ENCODE measurements at places on chromosomes 4 and X.
A peak's percentile ranks its signal among the peaks of the same experiment; 100 is the strongest.

GRCh38 chrX:14356401-14356800, 172.9 kb upstream of the GLRA2 start:
- no peak for DNase-seq
- no peak overlapping the region for H3K4me3 ChIP-seq
- peaks cover 3% of the 10 kb centered on the region for H3K4me1 ChIP-seq
- no peaks in the 10 kb centered on the region for H3K27me3 ChIP-seq
- H3K36me3 ChIP-seq = no peaks in the 10 kb centered on the region

DNA sequence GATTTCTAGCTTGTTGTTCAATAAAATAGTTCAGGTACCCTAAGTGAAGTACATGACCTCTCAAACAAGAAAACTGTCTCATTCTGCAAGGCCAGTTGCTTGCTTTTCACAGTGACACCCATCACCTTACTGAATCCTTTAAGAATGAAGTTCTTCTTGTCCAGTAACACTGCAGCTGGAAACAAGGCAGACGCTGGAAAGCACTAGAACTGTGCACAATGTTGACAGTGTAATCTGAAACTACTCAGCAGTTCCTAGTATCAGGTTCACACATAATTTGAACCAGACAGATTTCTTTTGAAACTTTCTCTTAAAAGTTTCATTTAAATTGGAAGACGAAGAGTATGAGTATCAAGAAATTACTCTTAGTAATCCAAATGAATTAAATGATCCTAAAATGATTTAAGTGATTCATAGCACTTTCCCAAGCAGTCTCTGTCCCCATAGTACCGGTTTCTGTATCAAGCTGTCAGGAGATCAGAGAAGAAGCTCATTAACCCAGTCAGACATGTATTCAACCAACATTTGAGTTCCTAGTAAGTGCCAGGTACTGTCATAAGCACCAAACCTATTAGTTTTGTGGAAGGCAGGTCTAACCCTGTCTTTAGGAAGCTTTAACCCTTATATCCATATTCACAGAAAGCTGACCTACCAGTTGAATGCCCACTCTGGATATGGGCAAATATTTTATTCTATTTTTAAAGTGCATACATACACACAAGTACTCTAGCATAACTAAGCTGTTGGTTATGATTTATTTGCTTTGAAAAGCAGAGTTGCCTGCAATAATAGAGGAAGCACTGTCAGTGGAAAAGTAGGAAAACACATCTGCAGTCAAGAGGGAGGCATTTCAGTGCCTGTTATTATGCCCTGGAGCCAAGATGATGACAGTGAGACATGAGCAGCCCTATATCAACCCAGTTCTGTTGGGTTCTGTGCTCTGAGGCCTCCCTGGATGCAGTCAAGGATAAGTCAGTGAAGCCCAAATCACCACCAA, 63.6 kb downstream of the PALLD start:
- H3K4me1 ChIP-seq = no peaks in the 10 kb centered on the region
- H3K4me3 ChIP-seq = no peak overlapping the region
- peaks cover 15% of the 10 kb centered on the region for H3K27me3 ChIP-seq
- no peak overlapping the region for H3K27ac ChIP-seq
- DNase-seq = no peak

- H3K27ac ChIP-seq = no peak overlapping the region
- H3K36me3 ChIP-seq = no peaks in the 10 kb centered on the region
- H3K4me3 ChIP-seq = no peak overlapping the region
- no peaks in the 10 kb centered on the region for H3K27me3 ChIP-seq
Observed at GRCh38 chrX:135384161-135384836, 37.4 kb upstream of the SMIM10L2A start.

DNA sequence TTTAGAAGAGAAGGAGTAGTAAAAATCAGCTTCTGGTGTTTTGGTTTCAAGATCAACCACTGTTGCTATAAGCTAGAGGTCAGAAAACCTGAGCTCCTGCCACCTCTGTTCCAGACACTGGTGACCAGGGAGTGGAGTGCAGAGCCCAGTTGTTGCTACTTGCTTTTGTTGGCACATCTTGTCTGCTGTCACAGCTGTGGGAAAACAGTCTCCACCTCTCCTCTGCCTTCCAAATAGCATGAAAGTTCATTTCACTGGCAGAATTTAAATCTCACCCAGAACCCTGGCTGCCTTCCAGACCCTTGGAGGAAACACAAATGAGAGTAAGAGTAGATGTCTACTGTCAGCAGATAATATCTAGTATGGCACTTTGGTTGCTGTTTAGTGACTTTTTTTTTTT, 297.5 kb upstream of the KLF3 start:
- peaks cover 23% of the 10 kb centered on the region for H3K4me1 ChIP-seq
- no peaks in the 10 kb centered on the region for H3K36me3 ChIP-seq
- no peak for DNase-seq
- no peak overlapping the region for H3K27ac ChIP-seq
- no peak overlapping the region for H3K4me3 ChIP-seq

GRCh38 chrX:155070975-155071693, at the start of the genes BRCC3, CMC4 and MTCP1:
Gene BRCC3 (plus strand): TSS chrX:155071508. CDS start chrX:155071528, 20 bp downstream.
Gene CMC4 (minus strand): TSS chrX:155071136. CDS start chrX:155064023, 7,113 bp downstream.
Gene MTCP1 (minus strand): TSS chrX:155071136. CDS start chrX:155066010, 5,126 bp downstream.
- H3K4me1 ChIP-seq = peaks cover 53% of the 10 kb centered on the region
- peaks cover 29% of the 10 kb centered on the region for H3K36me3 ChIP-seq
- no peaks in the 10 kb centered on the region for H3K27me3 ChIP-seq
- DNase-seq = peak; percentile 87
- peak within 1 kb of the TSS; percentile 90 for H3K4me3 ChIP-seq
- peak within 1 kb of the TSS; percentile 93 for H3K27ac ChIP-seq

DNA sequence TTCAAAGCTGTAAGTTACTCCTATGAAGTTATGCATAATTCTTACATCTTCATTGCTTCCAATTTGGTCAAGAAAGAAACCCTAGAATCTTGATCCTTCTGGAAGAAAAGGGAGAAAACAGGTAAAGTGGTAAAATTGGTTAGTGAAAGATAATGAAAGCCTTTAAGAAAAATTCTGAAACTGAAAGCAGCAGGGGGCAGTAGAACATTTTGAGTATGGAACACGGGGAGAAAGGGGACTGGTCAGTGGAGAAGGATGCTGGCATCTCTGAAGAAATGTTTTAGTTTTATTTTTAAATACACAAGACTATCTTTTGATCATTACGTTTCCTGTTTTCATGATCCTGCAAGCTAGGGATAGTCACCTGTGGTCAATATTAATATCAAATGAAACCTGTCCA, 54.3 kb downstream of the SLIT2 start:
- H3K36me3 ChIP-seq = no peaks in the 10 kb centered on the region
- H3K4me3 ChIP-seq = no peak overlapping the region
- no peak overlapping the region for H3K27ac ChIP-seq

- no peak overlapping the region for H3K27ac ChIP-seq
- peaks cover 24% of the 10 kb centered on the region for H3K27me3 ChIP-seq
- no peak for DNase-seq
- no peaks in the 10 kb centered on the region for H3K36me3 ChIP-seq
- H3K4me1 ChIP-seq = no peaks in the 10 kb centered on the region
Observed at GRCh38 chr4:154230091-154230490, 261.5 kb downstream of the DCHS2 start.

DNA sequence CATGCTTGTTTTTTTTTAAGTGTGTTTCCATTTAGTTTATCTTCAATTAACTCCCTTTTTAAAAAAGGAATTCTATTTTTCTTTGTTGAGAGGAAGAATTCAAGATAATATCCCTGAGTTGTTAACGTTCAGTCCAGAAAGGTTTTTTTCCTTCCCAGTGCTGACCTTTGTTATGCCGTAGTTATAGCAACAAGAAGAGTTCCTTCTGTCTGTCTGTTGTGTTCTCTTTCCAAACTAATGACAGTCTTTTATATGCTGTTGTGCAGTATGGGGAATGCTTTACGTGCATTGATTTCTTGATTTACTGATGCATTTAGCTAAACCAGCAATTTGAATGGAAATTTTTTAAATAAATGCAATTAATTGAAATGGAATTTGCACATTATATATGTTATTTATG, 6.6 kb upstream of the CXXC4 start:
- no peak for DNase-seq
- no peak overlapping the region for H3K4me3 ChIP-seq
- no peaks in the 10 kb centered on the region for H3K4me1 ChIP-seq
- no peak overlapping the region for H3K27ac ChIP-seq
- H3K27me3 ChIP-seq = peaks cover 19% of the 10 kb centered on the region

DNA sequence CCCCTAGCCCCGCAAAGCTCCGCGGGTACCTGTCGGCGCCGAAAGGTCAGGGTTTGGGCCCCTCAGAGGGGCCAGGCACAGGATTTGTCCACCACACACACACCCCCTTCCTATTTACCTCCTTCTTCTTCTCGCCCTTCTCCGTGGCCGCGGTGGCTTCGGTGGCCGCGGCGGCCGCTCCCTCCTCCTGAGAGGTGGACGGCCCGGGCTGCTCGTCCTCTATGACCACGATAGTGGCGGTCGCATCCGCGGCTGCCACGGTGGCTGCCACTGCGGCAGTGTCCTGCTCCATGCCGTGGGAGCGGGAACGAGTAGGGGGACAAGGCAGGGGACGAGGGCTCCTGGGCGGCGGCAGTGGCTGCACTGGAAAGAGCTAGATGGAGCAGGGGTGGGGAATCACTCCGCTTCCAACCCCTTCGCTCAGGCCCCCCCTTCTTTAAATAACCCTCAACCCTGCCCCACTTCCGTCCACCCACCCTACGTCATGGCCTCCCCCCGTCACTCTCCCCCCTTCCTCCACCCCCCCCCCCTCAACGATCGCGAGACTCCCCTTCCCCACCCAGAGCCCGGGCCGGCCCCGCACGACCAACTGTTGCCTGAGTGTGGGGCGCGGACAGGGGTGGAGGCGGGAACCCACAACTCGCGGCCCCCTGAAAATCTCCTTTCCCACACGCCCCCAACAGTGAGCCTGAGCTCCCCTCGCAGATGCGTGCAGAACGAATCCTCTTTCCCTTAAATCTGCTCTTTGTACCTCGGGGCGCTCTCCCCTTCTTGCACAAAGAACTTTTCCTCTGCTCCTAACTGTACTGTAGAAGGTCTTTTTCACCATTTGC, at the start of gene SMARCA1:
TSS of gene SMARCA1 (minus strand) at position 412 of the 833 bp plus-strand sequence. CDS start at position 292, 120 bp downstream.
- H3K4me1 ChIP-seq = no peaks in the 10 kb centered on the region
- DNase-seq = peak; percentile 6
- H3K36me3 ChIP-seq = no peaks in the 10 kb centered on the region
- no peak within 1 kb of the TSS for H3K27ac ChIP-seq

DNA sequence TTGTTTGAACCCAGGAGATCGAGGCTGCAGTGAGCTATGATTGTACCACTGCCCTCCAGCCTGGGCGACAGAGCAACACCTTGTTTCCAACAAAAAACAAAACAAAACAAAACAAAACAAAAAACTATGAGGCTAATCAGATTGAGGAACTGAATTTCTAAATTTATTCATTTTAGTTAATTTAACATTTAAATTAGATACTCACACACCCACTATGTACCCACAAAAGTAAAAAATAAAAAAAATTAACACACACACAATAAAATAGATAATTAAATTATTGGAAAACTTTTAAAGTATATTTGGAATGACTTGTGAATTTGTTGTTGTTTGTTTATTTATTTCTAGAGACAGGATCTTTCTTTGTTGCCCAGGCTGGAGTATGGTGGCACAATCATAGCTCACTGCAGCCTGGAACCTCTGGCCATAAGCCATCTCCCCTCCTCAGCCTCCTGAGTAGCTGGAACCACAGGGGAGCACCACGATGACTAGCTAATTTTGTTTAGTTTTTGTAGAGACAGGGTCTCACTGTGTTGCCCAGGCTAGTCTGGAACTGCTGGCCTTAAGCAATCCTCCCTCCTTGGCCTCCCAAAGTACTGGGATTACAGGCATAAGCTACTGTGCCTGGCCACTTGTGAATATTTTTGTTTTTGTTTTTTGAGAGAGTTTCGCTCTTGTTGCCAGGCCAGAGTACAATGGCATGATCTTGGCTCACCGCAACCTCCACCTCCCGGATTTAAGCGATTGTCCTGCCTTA, 9.8 kb upstream of the ZNF157 start:
- no peak overlapping the region for H3K27ac ChIP-seq
- H3K4me3 ChIP-seq = no peak overlapping the region
- no peaks in the 10 kb centered on the region for H3K27me3 ChIP-seq
- H3K4me1 ChIP-seq = peaks cover 12% of the 10 kb centered on the region
- DNase-seq = no peak
- H3K36me3 ChIP-seq = no peaks in the 10 kb centered on the region

DNA sequence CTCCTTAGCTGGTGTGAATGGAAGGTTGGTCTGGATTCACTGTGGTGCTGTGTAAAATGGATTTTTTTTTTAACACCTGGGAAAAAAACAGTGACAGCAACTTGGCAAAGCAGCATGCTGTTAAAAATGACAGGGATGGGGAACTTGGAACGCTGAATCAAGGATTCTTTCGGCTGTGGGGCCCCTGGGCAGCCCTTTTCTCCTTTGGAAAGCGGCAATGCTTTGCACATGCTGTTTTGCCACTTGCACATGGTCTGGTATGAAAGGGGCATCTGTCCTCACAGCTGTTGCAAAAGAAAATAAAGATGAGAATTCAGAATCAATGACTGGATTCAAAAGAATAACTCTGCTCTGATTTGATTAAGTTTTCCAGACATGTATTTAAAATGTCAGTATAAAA, 10.7 kb upstream of the PIGA start:
- no peak overlapping the region for H3K27ac ChIP-seq
- H3K4me3 ChIP-seq = no peak overlapping the region
- no peak for DNase-seq
- H3K27me3 ChIP-seq = peaks cover 10% of the 10 kb centered on the region
- H3K36me3 ChIP-seq = no peaks in the 10 kb centered on the region

DNA sequence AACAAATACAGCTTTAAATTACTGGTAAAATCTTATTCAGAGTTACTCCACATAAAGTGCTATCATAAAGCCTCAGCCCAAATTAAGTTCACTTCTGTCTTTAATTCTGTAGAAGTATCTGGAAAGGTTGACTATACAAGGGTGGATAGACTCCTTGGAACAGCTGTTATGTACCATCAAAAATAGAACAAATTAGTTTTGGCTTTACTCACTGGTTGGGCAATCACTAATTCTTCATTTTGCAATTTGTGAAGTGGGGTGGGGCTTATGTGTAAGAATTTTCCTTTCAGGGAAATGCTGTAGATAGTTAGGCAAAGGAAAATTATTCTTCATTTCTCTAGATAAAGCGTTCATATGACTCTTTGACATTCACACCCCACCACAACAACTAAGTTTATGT, 7.8 kb downstream of the DIAPH2 start:
- peaks cover 2% of the 10 kb centered on the region for H3K36me3 ChIP-seq
- no peak overlapping the region for H3K27ac ChIP-seq
- peaks cover 5% of the 10 kb centered on the region for H3K4me1 ChIP-seq
- no peak for DNase-seq
- no peak overlapping the region for H3K4me3 ChIP-seq

GRCh38 chr4:67725981-67726380, 25.0 kb upstream of the UBA6 start:
- no peak for DNase-seq
- peaks cover 8% of the 10 kb centered on the region for H3K4me1 ChIP-seq
- peaks cover 10% of the 10 kb centered on the region for H3K36me3 ChIP-seq
- no peaks in the 10 kb centered on the region for H3K27me3 ChIP-seq
- H3K27ac ChIP-seq = no peak overlapping the region

- no peak overlapping the region for H3K27ac ChIP-seq
- H3K27me3 ChIP-seq = peaks cover 5% of the 10 kb centered on the region
- H3K36me3 ChIP-seq = no peaks in the 10 kb centered on the region
- H3K4me3 ChIP-seq = no peak overlapping the region
Observed at GRCh38 chrX:103413705-103414387, 37.5 kb downstream of the BEX3 start.

GRCh38 chr4:125283707-125284279, 31.0 kb upstream of the FAT4 start:
- H3K27me3 ChIP-seq = no peaks in the 10 kb centered on the region
- no peak overlapping the region for H3K4me3 ChIP-seq
- H3K27ac ChIP-seq = no peak overlapping the region
- H3K4me1 ChIP-seq = no peaks in the 10 kb centered on the region
- H3K36me3 ChIP-seq = no peaks in the 10 kb centered on the region

All from activated CD4-positive, alpha-beta T cell treated with anti-CD3 and anti-CD28 coated beads for 36 hours (primary cell).